ENCODE measurements at places on chromosomes 13 and 19.

DNA sequence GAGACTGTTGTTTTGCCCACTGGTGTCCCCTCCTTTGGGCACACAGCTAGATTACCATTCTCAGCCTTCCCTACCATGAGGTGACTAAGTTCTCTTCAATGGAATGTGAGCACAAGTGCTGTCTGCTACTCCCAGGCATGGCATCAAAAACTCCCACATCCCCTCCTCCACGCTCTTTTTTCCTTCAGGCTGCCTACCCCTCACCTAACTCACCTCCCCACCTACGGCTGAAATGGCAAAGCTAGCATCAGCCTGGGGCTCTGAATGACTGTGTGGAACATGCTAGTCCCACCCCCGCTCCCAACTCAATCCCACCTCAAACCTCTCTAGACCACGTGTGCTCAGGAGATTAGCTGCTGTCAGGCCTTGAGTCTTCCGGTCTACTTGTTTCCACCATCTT, 512.2 kb downstream of the DIAPH3 start:
- no peak for ATAC-seq

DNA sequence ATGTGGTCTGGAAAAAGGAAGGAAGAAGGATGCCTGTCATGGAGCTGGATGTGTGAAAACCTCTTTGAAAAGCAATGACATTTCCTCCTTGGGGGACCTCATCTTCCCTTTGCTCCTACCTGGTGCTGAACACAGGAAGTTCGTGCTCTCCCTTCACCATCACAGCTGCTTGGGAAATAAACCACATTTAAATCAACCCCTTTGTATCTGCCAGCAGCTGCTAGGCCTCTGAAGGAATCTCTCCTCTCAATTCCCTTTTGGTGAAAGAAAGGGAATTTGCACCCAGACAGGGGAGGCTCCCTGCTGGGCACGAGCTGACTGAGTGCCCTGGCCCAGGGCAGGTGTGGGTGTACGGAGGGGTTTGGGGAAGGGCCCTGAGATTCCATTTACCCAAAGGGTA, 437.7 kb downstream of the TSHZ3 start:
- ATAC-seq: no peak

DNA sequence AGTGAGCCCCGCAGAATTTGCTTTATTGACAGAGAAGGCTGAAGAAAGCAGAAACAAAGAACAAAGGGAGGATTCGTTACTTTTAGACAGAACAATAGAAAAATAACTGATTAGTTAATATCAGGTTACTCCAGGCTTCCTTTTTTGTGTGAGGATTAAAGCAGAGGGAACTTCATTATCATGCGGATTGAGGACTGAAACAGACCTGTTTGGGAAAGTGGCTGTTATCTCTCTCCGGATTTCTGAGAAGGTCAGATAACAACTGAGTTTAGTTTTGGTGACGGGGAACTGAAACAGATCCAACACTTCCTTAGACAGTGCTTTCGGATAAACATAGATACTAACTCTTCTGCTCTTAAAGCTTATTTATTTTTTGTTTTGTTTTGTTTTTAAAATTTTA, 246.4 kb upstream of the ZNF507 start:
- no peak for ATAC-seq

GRCh38 chr13:48707405-48707804, 53.7 kb downstream of the CYSLTR2 start:
- no peak for ATAC-seq

GRCh38 chr13:99809926-99810325, 161.6 kb downstream of the ZIC5 start:
- ATAC-seq: no peak

GRCh38 chr13:78915015-78915414, 256.1 kb upstream of the OBI1 start:
- no peak for ATAC-seq

DNA sequence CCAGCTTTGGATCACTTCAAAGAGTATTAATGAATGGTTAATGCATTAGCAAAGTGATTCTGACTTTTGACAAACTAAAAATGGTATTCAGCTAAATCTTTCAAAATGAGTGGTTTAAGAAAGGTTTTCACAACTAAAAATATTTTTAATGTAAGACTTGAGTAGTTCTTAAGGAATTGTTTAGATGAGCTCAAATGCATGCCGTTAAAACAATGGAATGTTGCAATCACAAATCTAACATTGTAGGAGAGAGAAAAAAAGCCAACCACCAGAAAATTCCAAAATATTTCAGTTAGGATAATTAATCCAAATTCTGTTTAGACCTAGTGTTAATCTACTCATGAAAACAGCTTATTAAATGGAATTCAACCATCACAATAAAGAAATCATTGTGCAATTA, 1044.8 kb upstream of the SLC10A2 start:
- ATAC-seq: no peak

DNA sequence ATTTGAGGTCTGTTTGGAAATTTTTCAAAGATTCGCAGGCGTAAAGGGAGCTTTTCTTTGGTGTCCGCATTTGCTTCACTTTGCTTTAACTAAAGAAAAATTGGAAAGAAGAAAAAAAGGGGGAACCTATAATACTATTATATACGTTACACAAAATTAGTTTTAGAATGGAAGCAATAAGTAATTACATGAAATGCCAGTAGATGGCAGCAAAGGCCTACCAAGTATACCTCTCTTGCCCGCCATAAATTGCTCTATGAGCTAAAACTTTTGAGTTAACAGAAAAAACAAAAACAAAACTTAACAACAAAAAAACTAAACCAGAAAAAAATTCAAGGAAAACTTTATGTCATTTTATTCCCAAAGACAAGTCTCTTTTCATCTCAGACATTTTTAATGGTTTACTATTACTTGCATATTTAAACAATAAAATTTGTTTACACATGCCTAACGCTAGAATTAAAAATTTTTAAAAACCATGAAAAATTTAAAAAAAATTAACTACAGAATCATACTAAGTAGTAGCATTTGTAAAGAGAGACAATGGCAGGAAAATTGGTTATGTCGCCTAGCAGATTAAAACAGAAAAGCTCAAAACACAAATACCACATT, 271.4 kb downstream of the NALCN start:
- peak; percentile 79 for ATAC-seq

GRCh38 chr13:46801858-46802257, 4.9 kb upstream of the ESD start:
- no peak for ATAC-seq

Measured in SK-N-SH treated with all-trans-retinoic acid at 6 μM for 48 hours (cell line).